ENCODE measurements at places on chromosomes 1 and 21.
A peak's percentile ranks its signal among the peaks of the same experiment; 100 is the strongest.

DNA sequence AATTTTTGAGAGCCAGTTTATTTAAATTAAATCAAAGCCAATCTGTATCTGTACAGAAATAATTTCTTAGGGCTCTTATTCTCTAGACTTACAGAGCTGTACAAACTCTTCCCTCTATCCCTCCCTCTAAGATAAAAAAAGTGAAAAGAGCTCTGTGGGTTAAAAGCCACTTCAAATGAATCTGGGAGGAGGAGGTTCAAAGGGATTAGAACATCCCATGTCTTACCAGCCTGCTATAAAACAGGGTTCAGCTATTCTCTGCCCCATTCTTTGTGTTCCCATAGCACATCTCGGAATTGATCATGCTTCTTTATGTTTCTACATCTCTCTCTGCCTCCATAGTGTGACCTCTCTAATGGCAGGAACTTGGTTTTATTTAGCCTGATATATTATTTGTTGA lies 19.4 kb downstream of the KIAA0319L start:
- no peak for DNase-seq

DNA sequence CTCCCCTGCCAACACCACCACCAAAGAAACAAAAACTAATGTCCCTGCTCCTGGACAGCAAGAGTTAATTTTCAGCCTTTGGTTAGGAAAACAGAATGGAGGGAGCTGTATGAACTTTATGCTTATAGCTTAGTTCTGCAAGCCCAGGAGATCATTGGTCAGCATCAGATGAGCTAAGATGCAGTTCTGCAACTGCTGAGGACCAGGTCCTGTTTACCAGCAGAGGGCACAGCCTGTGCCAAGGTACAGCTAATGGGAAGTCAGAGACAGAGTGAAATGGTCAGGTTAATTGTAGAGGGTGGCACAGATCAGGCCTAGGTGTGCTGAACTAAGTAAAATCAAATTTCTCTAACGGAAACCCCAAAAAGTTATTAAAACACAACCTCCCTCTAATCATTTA lies 161.3 kb downstream of the ROR1 start:
- no peak for DNase-seq

- DNase-seq = no peak
These were observed 194.6 kb downstream of the NRIP1 start for GRCh38 chr21:14869984-14870852.

DNA sequence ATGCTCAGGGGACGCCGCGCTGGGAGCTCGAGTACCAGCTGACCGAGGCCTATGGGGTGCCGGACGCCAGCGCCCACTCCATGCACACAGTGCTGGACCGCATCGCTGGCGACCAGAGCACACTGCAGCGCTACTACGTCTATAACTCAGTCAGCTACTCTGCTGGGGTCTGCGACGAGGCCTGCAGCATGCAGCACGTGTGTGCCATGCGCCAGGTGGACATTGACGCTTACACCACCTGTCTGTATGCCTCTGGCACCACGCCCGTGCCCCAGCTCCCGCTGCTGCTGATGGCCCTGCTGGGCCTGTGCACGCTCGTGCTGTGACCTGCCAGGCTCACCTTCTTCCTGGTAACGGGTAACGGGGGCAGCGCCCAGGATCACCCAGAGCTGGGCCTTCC lies 1.3 kb upstream of the XKR8 start:
- DNase-seq = no peak

DNA sequence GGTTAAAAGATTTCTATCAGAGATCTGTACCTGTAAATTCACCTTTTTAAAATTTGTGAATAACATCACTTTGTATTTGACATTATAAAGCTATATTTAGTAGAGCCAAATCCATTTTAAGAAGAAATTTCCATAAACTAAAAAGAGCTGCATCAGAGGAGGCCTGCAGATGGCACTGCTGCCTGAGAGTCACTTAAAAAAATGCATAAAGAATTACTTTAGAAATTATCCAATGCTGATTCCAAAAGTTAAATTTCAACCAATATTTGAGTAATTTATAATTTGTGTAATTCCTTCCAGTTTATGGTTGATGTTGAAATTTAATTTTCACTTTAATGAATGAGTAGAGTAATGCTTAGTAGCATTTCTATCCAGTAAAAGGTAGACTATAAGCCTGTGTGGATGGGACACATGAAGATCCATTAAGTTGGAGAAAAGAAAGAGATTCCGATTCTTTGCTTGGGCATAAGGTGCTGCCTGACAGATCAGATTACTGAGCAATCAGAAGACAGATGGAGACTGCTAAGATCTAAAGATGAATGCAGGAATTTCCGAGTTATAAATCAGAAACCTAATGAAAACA lies 20.7 kb upstream of the RPE65 start:
- DNase-seq = no peak

DNA sequence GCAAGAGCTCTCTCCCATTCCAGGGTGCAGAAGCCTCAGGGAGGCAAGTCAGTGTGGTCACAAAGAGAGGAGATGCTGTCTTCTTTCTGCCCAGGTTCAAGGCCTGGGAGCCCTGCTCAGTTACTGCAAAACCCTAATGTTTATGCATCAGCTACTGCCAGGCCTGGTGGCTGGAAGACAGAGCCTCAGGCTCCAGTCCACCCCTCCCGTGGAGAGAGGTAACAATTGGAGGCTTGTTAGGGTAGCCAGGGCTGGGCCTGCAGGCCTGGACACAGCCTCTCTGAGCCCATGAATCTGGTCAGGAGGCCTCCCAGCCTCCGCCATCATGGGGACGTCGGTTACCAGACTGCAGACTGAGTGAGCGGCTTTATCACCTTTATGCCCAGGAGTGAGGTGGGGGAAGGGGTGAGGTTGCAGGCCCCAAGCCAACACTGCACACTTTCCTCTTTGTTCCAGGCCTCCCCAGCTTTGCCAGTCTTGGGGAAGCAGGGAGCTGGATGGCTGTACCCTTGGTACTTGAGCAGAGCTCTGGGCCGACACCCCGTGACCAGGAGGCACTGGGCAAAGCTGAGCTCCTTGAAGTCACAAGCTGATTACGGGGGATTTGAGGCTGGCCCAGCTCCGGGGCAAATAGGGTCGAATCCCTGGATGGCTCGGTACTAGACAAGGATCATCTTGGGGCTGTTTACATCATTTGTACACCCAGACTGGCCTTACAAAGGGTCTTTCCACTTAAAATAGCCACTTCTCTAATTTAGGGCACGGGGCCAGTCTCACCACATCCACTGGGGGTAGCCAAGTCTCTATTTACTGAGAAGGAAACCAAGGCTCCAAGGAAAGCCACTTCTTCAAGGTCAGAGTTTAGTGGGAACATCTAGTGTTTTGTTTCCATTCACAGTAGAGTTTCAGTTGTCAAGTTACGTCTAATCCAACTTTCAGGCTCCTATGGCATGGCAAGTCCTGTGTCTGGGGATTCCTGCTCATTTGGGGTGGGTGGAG lies 5.2 kb downstream of the SLC2A1 start:
- DNase-seq = no peak

DNA sequence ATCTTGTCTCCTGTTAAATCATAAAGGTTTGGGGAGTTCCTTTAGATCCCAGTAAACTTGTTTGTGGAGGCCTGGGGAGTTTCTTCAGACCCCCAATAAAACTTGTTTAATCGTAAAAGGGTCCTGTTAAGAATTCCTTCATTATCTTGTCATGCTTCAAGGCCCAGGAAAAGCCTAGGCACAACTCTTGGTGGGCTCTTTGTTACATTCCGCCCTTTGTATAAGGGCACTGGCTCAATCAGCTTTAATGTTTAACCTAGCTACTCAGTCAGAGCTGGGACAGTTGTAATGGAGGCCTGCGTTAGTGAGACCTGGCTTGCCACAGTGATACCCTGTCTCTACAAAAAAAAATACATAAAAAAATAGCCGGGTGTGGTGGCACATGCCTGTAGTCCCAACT lies 77.2 kb downstream of the MPZL1 start:
- DNase-seq = no peak

GRCh38 chr1:176897350-176898236 lies 266.9 kb downstream of the ASTN1 start:
- peak; percentile 7 for DNase-seq

GRCh38 chr1:239128541-239128940 lies 257.8 kb upstream of the CHRM3 start:
- no peak for DNase-seq
